ENCODE measurements at places on chromosomes 1 and 21.

DNA sequence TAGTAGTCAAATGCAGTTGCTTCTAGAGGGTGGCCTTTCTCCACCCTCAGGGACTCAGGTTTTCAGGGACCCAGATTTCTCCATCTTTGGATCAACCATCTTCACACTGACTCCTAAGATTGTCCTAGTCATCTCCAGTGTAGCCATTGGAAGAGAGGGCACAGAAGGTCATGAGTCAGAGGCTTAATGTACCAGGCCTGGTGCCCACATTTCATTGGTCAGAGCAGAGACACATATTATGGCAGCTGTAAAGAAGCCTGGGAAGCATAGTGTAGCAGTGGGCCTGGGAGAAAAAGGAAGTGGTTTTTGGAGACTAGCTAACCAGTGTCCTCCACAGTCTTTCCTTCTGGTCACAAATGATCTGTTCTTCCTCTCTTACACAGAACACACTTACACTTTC, 122.5 kb downstream of the GIPC2 start:
- DNase-seq: no peak

GRCh38 chr1:52424231-52424636, 19.8 kb downstream of the PRPF38A start:
- no peak for DNase-seq

GRCh38 chr1:51553911-51554310, 34.8 kb upstream of the EPS15 start:
- no peak for DNase-seq

GRCh38 chr1:17849216-17849615, 94.1 kb downstream of the ACTL8 start:
- DNase-seq: no peak

- DNase-seq: no peak
Measured at GRCh38 chr1:151526735-151527525, 13.2 kb upstream of the TUFT1 start.

DNA sequence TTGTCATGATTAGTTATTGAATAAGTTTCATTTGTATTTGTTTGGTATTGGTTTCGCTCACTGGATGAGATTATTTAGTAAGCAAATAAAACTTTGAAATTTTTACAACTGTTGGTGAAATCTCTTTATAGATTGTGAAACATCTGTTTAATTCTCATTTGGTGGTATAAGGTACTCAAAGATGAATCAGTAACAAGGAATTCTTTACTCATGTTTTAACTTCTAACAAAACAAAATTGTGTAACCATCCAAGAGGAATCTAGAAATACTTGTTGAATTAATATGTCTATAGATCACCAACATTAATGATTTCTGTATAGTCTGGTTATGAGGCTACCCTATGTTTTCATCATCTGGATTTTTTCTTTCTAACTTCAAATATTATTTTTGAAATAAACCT, 62.8 kb upstream of the USP25 start:
- DNase-seq: no peak

DNA sequence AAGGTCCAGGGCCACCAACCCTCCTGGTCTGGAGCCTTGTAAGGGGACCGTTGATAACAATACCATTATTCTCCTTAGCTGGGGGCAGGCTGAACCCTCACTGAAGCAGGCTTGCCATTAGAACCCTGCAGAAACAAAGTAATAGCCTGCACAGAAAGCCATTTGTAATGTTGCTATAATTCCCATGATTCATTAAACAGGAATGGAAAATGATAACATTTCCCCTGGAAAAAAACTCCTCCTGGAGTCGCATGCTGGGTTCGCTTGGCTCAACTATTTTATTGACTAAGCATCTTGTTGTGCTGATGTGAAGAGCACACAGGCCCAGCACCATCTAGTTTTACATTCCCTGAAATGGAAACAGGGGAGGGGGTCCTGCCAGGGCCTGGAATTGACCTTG, 155.6 kb upstream of the CSF3R start:
- DNase-seq: no peak

- DNase-seq: no peak
Measured at GRCh38 chr1:209823143-209824041, 4.4 kb upstream of the UTP25 start.

- no peak for DNase-seq
Measured at GRCh38 chr21:36697851-36698384, 997 bp upstream of the SIM2 start.

DNA sequence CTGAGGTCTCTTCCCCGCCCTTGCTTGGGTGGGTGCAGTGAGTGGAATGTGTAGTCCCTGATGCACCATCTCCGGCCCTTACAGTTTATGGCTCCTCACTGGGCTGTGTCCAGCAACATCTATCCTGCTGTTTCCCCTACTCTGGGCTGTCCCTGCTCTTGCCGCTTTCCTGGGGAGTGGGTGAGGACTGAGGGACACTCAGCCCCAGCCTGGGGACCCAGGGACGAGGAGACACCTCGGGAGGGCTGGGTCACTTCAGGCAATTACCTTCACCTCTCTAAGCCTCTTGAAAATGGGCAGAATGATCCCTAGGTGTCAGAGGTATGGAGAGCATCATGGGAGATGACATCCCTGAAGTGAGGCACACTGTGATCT, 13.6 kb upstream of the LRP8 start:
- DNase-seq: no peak

DNA sequence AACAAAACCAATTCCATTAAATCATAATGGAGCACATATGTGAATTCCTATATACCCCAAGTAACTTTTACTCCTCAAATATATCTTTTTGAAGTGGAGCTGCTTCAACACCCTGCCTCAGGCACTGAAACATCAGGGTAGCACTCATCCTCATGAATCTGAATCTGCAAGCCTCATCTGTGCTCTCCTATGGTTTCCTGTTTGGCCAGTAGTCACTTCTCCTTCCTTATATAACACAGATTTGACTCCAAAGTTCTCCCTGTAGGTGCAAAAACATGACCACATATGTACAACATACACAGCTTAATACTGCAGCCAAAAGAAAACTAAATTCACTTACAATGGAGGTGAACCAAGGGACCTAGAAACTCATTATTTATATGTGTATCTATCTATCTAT, 7.2 kb downstream of the TRIT1 start:
- DNase-seq: no peak

DNA sequence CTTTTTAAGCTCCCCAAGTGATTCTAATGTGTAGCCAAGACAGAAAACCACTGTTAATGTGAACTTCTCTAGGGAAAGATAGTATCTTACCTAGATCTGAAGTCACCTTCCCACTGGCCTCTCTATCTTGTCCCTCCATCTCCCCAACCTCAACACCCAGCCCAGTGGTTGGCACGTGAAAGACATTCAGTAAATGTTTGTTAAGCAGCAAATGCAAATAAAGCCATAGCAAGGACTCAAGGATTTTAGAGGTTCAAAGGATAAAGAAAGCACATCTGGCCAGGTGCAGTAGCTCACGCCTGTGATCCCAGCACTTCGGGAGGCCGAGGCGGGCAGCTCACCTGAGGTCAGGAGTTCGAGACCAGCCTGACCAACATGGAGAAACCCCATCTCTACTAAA, 9.8 kb downstream of the CLCC1 start:
- no peak for DNase-seq

GRCh38 chr1:6014130-6014999, 22.1 kb upstream of the NPHP4 start:
- DNase-seq: no peak

DNA sequence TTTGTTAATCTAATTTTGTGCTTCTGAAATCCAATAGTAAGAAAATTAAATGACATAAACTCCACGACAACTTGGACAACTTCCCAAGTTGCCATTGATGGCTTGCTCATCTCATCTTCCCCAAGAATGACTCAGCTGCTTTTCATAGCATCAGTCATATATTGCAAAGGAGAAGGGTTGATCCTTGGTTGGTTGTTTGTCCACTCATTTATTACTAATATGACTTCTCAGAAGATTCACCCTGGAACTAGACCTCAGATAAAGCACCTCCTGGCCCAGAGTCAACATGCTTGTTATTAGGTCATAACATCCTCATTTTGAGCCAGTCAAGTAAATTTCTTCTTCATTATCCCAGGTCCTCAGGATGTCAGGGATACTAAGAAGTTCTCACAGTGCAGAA, 2.3 kb upstream of the LCE3D start:
- DNase-seq: no peak

DNA sequence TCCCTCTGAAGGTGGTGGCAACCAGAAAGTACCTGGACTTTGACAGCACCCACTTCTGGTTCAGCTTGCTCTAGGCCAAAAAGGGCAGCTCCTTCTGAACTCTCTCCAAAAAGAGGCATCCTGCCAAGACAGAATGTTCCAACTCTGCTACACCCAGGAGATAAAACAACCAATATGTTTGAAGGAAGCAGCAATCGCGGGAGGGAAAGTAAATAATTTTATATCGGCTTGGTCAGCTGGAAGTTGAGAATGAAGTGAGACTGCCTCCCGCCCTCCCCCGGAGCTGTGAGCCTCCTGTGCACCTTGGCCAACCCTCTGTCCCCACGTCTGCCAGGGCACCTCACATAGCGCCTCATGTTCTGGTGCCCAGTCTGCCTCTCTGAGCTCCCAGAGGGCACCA, 130.3 kb upstream of the ATP1A1 start:
- DNase-seq: no peak

- DNase-seq: no peak
Measured at GRCh38 chr1:200894712-200895442, at the start of gene INAVA. TSS of gene INAVA (plus strand) at chr1:200894900. CDS start at chr1:200898401, 3,501 bp downstream.

- DNase-seq: no peak
Measured at GRCh38 chr1:200958597-200958996, 63.9 kb downstream of the INAVA start.

DNA sequence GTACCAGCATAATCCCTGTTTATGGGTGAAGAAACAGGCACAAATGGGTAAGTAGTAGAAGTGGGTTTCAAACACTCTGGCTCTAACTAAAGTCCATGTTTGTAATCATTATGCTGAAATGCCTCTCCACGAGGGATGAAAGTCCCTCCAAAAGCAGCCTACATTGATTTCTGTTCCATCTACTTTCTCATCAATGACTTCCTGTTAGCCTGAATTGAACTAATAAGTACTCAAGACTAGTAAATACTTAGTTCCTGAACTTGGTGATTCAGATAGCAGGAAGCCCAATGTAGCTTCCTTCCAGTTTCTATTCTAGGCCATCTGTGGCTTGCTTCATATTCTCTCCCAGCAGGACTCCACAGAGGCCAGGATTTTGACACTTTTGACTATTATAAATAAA, 11.3 kb upstream of the BACH1 start:
- no peak for DNase-seq

GRCh38 chr1:37741662-37742061, 23.3 kb downstream of the EPHA10 start:
- no peak for DNase-seq

DNA sequence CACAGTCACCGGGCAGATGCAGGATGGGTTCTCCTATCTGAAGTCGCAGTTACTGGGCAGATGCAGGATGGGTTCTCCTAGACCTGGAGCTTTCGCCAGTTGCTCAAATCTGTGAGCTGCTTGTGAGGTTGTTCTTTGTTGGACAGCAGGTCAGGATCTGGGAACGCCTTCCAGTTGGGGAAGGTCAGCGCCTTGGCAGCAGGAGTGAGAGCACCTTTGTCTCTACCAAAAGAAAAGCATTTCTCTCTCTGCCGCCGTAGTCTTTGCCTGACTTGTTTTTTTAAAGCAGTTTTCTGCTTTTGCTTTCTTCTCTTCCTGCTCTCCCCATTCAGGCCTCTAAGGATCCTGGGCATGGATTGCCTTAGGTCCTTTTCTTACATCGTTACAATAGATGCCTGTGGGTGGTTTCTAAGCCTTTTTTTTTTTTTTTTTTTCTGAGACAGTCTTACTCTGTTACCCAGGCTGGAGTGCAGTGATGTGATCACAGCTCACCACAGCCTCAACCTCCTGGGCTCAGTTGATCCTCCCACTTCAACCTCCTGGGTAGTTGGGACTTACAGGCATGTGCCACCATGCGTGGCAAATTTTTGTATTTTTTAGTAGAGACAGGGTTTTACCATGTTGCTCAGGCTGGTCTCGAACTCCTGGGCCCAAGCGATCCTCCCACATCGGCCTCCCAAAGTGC, 15.7 kb downstream of the PEX14 start:
- DNase-seq: no peak

DNA sequence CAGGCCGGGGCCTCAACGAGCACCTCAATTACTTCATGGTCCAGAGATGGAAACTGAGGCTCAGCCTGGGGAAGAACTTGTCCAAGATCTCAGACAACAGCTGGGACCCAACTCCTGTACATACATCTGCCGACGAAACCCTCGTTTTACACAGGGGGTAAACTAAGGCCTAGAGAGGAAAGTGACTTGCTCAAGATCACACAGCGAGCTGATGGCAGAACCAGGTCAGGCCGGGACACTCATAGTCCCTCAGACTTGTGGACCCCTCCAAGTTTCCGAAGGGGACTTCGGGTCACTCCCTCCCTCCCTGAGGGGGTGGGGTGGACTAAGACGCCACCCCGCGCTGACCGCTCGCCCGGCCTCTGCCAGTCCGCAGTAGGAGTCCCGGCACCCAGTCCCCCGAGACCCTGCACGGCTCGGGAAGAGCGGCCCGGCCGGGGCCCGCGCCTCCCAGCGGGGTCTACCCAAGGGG, 430 bp downstream of the WASF2 start:
- no peak for DNase-seq

DNA sequence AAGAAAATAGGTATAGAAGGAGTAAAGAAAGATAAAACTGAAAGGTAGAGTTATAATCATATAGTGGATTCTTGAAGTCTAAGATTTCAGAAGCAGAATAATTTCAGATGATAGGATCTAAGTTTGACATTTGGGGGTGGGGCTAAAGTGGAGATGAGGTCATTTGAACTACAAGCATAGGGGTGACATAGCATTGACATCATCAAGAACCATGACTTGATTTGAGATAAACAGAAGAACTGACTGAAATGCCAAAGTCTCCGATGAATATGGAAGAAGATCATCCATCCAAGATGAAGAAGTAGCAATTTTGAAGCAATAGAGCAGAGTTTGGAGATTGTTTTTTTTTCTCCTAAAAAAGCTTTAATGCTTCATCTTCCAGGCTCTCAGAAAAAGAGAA, 122.3 kb downstream of the MACF1 start:
- DNase-seq: no peak

DNA sequence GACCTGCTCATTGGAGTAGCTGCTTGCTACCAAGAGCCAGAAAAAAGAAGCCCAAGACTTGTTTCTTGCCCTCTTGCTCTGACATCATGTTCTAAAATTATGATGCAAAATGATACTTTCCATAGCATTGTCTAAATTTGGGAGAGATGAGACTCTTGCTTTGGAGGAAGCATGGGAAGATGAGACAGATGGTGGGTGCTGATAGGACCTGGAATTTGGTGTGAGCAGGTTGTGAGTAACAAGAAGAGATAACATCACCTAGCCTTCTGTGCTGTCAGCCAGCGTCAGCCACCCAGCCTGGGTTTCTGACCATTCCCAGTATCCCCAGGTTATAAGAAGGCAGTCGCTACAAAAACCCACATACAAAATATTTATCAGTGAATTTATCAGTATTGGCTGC, 67.1 kb upstream of the GCLM start:
- DNase-seq: no peak
